Left renal pelvis (tissue), 4 donors: ENCODE measurements at places on chromosomes 12 and 14.
A peak's percentile ranks its signal among the peaks of the same experiment; 100 is the strongest.

DNA sequence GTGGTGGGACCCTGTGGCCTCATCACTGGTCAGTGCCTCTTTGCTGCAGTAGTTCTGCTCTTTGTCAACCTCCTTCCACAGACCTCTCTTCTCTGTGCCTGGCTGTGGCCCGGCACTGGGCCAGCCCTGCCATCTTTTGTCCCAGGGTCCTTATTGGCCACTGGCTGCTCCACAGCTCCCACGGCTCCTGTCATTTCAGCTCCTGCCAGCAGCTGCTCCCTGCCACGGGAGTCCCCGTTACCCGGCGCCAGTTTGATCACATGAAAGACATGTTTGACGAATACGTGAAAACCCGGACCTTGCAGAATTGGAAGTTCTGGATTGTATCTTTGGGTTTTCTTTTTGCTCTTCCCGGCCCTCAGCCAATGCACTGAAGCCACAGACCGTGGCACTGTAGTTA is 35.4 kb downstream of the IL31 start:
- DNase-seq, result no peak

DNA sequence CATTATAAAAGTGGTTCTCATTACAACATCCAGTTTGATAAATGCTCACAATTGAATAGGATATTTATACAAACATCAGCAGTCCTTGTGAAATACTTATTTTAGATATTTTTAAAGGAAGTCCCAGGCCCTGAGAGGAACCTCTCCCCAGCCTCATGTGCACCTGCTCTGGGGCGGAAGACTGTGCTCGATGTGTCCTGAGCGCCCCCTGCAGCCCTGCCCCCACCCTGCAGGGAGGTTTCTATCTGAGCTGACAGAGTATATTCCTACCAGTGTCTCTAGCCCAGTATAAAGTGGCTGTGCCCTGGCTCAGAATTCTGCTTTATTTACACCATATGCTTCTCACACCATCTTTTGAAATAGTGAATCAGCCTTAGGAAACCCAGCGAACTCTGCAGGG is 1349.1 kb downstream of the TMEM121 start:
- DNase-seq, result no peak

DNA sequence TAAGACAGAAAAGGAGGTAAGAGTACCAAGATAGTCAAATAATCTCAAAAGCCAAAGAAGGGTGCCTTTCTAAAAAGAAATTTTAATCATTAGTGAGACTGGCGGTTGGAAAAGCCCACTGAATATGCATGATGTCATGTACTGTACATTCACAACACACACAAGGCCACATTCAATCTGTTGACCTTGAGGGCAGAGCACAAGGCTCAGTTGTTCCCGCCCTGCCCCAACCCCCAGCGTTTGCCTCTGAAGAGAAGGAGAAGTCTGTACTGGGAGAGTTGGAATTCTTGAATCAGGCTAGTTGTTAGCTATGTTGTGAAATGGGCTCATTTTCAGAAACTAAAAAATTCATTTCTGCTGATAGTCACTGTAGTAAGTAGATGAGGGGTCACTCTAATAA is 50.2 kb upstream of the NID2 start:
- no peak for DNase-seq

GRCh38 chr12:84911271-84912197 is 1.1 kb downstream of the SLC6A15 start:
- peak; percentile 42 for DNase-seq

DNA sequence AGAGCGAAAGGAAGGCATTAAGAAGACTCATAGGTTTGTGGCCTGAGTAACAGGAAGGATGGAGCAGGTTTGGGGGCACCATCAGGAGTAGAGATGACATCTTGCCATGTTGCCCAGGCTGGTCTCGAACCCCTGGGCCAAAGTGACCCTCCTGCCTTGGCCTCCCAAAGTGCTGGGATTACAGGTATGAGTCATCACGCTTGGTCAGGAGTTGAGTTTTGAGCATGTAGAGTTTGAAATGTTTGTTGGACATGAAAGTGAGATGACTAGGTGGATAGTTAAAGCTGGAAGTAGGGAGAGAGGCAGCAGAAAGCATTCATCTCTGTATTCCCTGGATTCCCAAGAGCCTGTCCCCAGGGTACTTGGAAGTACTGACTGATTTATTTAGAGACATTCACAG is 112.6 kb downstream of the ERC1 start:
- no peak for DNase-seq
